Fibroblast of skin of abdomen (primary cell): ENCODE measurements at places on chromosomes 1 and 21.

GRCh38 chr1:26890467-26890796 lies 349 bp upstream of the GPN2 start:
- DNase-seq: peak; percentile 6

DNA sequence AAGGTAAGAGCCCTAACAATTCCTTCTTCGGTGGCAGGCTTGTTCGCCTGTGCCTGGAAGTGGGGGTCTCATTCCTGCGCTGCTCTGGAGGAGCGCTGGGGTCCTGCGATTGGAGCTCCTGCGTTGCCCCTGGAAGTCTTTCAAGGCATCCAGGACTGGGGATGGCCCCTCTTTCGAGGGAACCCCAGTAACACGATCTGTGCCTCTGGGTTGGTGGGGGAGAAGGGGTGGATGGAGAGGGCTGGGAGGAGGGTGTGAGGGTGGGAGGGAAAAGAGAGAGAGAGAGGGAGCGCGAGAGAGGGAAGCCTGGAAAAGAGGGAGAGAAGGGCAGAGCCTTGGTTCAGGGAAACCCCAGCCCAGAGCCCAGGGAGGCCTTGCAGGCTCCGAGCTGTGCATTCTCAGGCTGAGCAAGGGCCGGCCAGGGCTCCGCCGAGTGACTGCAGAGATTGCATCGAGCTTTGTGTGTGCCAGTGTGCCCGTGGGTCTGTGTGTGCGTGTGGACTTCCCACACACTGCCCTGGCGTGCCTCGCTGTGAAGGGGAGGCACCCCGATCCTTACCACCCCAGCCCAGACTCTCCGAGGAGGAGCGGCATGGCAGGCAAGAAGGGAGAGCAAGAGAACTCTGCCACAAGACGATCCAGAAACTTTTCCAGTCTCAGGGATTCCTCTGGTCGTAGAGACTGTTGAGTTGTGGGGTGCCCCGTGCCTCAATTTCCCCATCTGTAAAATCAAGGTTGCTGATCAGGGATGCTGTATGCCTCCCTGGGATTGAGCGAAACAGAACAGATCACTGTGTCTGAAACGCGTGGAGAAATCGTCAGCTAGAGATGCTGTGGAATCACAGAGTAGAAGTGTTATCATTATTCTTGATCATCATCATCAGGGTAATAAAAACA lies 619 bp downstream of the BCL9 start:
- peak; percentile 53 for DNase-seq

GRCh38 chr1:212495766-212496494 lies 63.2 kb downstream of the NENF start:
- DNase-seq: no peak

DNA sequence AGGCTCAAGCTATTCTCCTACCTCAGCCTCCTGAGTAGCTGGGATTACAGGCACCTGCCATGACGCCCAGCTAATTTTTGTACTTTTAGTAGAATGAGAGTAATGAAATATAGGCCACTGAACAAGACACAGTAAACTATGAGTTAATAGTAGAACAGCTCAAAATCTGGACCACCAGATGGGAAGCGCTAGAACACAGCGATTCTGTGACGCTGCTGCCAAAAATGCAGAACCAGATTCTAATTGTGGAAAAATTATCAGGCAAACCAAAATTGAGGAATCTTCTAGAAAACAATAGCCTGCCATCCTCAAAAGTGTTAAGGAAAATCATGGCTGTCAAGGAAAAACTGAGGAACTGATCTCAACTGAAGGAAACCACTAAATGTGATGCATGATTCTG lies 111.4 kb upstream of the TIAM1 start:
- DNase-seq: no peak

DNA sequence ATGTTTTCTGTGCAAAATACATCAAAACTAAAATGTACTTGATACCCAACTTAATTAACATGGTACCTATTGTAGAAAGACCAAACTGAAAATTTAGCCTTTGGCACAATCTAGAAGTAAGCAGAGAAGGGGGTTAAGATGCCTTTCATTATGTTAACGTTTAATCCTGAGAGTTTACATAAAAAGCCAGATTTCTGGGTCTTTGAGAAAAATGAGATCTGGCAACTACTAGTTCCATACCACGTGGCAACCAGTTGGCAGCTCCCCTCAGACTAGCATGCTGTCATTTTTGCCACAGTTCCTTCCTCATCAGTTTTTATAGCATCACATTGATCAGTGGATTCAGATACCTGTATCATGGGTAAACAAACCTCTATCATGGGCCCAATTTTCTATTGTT lies 1.5 kb downstream of the RO60 start:
- DNase-seq: no peak
